Fibroblast of lung (primary cell): ENCODE measurements at places on chromosomes 2 and 18. TPM values are rescaled to one million over a fixed set of nuclear protein-coding genes. Genes with fewer than 3 reads are reported as not detected.

PRR30 gene
- total RNA-seq, result not detected in 2 replicates

ALK gene
- under 0.01 TPM in 2 replicates for total RNA-seq

SEPTIN10 gene
- 90.3 and 101 TPM in 2 replicates for total RNA-seq

ZNF521 gene
- 23.6 and 43.6 TPM in 2 replicates for total RNA-seq

TEX261 gene
- 20.5 and 33.0 TPM in 2 replicates for total RNA-seq

LRRC30 gene
- total RNA-seq, result not detected in 2 replicates

CAD gene
- 32.0 and 33.1 TPM in 2 replicates for total RNA-seq

SP5 gene
- under 0.01 TPM in 1 of 2 replicates, not detected in the other for total RNA-seq

CAPN14 gene
- total RNA-seq, result under 0.01 and 0.17 TPM in 2 replicates

CXCR1 gene
- not detected in 2 replicates for total RNA-seq

PLEKHH2 gene
- 14.0 and 15.9 TPM in 2 replicates for total RNA-seq

REEP1 gene
- total RNA-seq, result not detected in 2 replicates

NTSR2 gene
- under 0.01 TPM in 1 of 2 replicates, not detected in the other for total RNA-seq

WNT10A gene
- total RNA-seq, result not detected in 2 replicates

CFC1 gene
- not detected in 2 replicates for total RNA-seq

PSMA8 gene
- not detected in 2 replicates for total RNA-seq

WNT6 gene
- total RNA-seq, result not detected in 2 replicates

ARHGAP15 gene
- total RNA-seq, result under 0.01 TPM in 1 of 2 replicates, not detected in the other

PXDN gene
- total RNA-seq, result 111 and 153 TPM in 2 replicates

SRD5A2 gene
- not detected in 2 replicates for total RNA-seq

DNAJC5G gene
- not detected in 2 replicates for total RNA-seq

DNER gene
- 0.26 and 0.33 TPM in 2 replicates for total RNA-seq

GPR75 gene
- 0.77 and 1.8 TPM in 2 replicates for total RNA-seq

C2orf66 gene
- 0.17 and 0.26 TPM in 2 replicates for total RNA-seq

ONECUT2 gene
- under 0.01 TPM in 2 replicates for total RNA-seq

SELENOI gene
- total RNA-seq, result 13.1 and 18.8 TPM in 2 replicates

TMEM247 gene
- total RNA-seq, result not detected in 2 replicates

DPP10 gene
- total RNA-seq, result not detected in 2 replicates

CEBPZ gene
- 48.9 and 62.4 TPM in 2 replicates for total RNA-seq

TMEM178A gene
- total RNA-seq, result 0.26 and 1.5 TPM in 2 replicates

KCNE4 gene
- total RNA-seq, result 11.0 and 25.3 TPM in 2 replicates
